ENCODE measurements at places on chromosomes 6 and 20.
A peak's percentile ranks its signal among the peaks of the same experiment; 100 is the strongest.

DNA sequence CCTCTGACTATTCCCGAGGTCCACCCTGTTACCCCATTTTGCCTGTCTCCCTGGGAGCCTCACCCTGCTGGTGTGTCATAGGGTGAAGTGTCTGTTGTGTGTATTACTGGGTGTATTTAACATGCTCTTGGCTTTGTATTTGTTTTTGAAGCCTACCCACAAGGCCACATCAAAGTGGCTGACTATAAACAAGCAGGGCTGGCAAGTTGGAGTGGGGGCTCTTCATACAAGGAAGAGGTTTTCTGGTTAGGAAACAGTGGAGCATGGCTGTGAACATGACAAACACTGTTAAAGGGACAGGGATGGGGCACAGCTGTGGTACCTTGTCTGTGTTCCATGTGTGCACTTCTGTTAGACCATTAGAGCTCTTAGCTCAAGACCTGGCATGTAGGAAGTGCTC is 26.3 kb downstream of the HECA start:
- no peak for DNase-seq

DNA sequence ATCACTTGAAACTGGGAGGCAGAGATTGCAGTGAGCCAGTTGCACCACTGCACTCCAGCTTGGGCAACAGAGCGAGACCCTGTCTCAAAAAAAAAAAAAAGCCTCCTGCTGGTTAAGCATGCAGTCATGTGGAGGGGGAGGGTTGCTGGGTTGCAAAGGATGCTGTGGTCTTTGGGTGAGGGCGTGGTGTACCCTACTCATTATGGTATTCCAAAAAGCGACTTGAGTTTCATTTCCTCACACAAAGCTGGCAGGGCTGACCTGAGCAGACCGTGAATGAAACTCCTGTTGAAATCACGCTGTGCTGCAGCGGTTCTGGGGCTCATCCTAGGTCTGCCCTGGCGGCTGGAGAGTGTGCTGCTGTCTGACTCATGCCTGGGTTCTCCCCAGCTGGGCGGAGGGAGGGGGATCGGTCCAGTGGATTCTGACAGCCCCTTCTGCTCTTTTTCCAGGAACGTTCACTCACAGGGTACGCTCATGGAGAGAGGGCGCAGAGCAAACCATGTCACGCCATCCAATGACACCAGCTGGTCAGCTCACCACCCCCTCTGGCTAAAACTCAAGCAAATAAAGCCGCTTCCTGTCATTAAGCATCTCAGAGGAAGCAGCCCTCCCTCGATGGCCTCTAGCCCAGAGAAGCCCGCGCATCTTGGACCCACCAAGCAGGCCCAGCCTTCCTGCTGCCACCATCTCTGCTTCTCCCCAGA is 166.2 kb downstream of the SCML4 start:
- peak; percentile 12 for DNase-seq

- DNase-seq, result no peak
Observed at GRCh38 chr6:100235631-100236030, 229.1 kb downstream of the SIM1 start.

GRCh38 chr20:22414305-22414742 is 170.0 kb downstream of the FOXA2 start:
- DNase-seq, result peak; percentile 24

- DNase-seq, result no peak
Observed at GRCh38 chr6:33933101-33933500, 129.3 kb upstream of the MLN start.

All from kidney glomerular epithelial cell (primary cell).